ENCODE measurements at places on chromosomes 1 and 21.
A peak's percentile ranks its signal among the peaks of the same experiment; 100 is the strongest.

DNA sequence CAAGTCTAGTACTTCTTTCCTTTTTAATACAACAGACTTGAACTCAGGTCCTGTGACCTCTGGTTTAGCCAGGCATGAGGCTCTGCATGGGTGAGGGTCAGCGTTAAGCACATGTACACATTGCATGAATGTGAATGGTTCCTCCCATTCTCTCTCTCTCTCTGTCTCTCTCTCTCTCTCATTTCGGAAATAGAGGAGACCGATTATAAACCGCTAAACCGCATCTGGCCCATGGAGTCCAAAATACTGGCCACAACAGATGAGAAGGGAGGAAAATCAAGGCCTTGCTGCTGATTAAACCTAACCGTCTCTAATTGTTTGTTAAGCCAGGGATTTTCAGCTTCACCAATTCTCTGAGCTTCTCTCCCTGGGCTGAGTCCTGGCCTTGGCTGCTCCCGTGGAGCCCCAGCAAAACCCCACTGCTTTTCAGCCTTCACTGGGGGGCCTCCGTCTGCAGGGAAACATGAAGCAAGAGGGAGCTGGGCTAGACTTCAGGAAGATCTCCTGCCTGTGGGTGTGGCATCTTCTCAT lies 6.6 kb downstream of the RSPO1 start:
- no peak for DNase-seq

GRCh38 chr1:29331729-29332128 lies 95.4 kb downstream of the PTPRU start:
- DNase-seq, result no peak

GRCh38 chr1:169261884-169262283 lies 105.7 kb downstream of the NME7 start:
- DNase-seq, result no peak

- DNase-seq, result no peak
Measured at GRCh38 chr1:15707239-15707925, 23.3 kb downstream of the PLEKHM2 start.

DNA sequence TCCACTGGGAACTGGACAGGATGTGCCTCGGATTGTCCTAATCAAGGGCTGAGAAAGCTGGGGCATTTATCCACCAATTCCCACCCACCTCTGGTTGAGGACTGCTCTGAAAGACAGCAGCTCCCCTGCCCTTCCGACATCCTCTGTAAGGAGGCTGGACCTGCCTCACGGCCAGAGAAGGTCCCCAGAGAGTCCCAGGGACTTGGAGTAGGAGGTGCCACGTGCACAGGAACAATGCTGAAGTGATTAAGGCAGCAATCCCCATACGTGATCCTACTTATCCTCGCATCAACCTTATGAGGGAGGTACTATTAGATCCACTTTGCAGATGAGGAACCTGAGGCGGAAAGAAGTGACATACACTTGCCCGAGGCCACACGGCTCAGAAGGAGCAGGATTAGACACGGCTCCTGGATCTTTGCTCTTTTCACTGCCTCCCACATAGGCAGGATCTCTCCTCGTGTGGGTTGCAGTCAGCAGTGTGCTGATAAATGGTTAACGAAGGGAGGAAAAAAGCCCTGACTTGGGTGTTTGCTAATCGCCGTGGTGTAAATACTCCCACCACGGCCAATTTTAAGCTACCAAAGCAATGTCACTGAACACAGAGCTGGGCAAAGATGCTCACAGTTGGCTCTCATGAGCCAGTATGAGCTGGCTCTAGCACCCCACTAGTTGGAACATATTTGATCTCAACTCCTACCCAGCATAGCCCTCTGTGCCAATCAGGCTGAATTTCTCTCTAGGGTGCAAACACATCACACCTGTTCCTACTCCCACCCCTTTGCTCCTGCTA lies 18.6 kb upstream of the LDLRAP1 start:
- DNase-seq, result no peak

DNA sequence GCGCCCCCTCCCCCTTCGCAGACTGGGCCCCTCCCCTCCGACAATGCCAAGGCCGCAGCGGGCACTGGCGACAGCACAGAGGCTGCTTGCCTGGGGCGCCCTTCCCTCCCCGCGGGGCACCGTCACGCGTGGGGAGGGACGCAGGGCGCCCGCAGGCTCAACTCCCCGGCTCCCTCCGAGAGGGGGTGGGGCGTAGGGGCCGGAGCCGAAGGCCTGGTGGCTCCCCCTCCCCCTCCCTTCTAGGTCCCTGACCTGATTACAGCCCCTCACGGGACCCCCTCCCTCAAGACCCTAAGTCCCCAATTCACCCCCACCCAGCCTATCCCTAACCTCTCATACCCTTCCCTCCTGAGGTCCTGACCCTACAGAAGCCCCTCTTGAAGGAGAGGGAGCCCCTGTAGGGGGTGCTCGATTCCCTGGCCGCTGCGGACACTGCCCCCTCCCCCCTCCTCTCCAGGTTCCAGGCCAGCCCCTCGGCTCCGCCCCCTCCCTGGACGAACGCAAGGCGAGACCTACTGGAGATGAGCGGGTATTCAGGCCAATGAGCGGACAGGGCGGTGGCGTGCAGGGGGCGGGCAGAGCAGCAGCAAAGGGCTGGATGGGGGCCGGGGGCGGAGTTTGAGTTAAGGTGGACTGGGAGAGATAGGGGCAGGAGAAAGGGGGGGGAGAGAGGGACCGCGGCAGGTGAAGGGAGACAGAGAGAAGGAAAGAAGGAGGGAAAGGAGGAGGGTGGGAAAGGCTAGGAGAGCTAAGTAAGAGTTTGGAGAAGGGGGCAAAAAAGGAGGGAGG lies 733 bp upstream of the ZBTB7B start:
- peak; percentile 98 for DNase-seq

DNA sequence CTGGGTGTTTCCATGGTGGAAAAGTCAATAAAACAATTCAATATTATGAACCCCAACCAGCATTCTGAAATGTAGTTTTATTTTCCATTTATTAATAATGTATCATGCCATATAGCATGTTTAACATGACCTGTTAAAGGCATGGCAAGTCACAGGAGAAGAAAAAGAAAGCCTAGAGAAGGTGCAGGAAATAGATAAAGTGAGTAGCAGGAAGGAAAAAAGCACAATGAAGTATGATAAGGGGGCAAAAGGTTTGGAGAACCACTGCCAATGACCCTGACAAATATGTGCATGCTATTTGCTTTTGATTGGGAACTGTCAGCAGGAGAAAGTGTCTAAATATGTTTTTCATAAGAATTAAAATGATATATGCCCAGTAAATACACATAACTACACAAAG lies 85.6 kb downstream of the HMCN1 start:
- DNase-seq, result no peak

- DNase-seq, result no peak
Measured at GRCh38 chr1:60470246-60470645, 396.7 kb upstream of the C1orf87 start.

DNA sequence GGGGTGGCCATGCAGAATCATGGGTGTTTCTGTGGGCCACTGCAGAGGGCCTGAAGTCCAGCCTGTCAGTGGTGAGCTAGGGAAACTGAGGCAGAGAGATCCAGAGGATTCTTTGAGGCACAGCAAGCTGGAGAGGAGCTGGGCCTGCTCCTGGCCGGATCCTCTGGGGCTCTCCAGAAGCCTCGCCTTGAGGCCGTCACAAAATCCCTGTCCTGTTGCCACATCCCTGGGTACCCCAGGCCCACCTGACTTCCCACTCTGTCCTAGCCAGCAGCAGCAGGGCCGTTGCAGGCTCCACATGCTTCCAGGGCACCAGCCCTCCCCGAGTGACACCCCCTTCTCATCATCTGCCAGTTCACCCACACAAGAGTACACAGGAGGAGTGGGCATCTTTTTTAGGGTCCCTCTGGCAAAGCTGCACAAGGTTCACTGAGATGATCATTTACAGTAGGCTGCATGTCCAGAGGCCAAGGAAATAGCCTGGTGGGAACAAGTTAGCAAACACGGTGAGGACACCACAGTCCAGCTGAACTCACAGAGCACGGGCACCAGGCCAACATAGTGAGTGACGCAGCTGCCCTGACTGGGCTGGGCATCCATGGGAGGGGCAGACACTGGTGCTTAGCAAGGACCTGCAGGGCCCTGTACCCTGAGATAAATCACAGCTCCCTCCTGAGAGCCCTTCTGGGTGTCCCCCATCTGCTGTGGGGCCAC lies 25.1 kb upstream of the TSPEAR start:
- DNase-seq, result no peak

- DNase-seq, result peak; percentile 7
Measured at GRCh38 chr1:82515650-82516049, 714.9 kb downstream of the ADGRL2 start.

DNA sequence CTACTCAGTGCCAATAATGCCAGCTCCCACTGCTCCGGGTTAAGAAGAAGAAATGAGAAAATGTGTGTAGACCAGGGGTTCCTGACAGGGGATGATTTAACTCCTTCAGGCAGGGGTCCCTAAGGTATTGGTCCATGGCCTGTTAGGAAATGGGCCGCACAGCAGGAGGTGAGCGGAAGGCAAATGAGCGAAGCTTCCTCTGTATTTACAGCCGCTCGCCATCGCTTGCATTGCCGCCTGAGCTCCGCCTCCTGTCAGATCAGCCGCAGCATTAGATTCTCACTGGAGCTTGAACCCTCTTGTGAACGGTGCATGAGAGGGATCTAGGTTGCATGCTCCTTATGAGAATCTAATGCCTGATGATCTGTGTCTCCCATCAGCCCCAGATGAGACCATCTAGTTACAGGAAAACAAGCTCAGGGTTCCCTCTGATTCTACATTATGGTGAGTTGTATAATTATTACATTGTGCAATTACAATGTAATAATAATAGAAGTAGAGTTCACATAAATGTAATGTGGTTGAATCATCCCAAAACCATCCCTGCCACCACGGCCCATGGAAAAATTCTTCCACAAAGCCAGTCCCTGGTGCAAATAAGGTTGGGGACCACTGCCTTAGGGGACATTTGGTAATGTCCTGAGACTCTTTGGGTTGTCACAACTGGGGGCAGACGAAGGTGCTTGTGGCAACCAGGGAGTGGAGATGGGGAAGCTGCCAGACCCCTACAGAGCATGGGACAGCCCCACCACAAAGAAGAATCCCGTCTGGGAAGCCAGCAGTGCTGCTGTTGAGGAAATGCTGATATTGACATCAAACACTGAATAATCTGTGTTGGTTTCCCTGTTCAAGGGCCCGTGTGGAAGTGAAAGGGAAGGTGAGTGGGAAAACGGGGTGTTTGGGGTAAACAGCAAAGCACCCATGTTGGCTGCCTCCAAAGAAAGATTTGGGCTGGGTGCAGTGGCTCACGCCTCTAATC lies 60.8 kb downstream of the DHRS3 start:
- no peak for DNase-seq

- DNase-seq, result no peak
Measured at GRCh38 chr21:27365394-27365793, 398.5 kb upstream of the ADAMTS5 start.

- DNase-seq, result no peak
Measured at GRCh38 chr1:164725401-164725800, 166.4 kb downstream of the PBX1 start.

Data from inflammatory macrophage (primary cell).